ENCODE measurements at places on chromosomes 13 and 19.

- peak; percentile 66 for DNase-seq
These were observed 91.4 kb upstream of the CACNA1A start for GRCh38 chr19:13597640-13598039.

DNA sequence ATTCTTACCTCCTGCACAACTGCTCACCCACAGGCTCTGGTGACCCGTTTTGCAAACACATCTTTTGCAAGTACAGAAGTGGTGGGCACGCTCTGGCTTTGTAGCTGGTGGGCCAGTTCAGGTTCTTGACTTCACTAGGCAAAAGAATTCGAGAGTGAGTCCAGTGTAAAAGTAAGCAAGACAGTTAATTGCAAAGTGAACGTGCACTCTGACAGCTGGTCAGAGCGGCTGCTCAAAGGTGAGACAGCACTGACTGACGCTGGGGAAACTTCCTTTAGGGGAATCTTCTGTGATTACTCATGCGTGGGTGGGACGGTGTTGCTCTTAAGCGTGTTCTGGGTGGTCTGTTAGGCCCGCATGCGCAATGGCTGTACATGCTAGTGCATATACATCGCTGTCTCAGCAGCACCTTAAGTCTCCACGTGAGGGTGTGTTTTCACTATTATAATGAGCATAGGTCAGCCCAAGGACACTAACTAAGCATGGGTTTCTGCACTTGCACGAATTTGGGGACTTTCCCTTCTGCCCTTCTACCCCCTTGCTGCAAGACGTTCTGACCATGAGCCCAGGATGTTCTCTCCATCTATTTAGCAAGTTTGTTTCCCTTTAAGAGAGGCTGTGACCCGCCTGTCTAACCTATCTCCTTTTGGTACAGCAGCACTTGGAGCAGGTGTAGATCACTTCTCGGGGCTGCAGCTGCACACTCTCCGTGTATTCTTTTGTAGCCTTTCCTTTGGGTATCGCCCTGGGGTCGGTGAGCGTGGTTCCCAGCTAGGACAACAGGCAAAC is 30.2 kb upstream of the CD33 start:
- DNase-seq, result no peak

DNA sequence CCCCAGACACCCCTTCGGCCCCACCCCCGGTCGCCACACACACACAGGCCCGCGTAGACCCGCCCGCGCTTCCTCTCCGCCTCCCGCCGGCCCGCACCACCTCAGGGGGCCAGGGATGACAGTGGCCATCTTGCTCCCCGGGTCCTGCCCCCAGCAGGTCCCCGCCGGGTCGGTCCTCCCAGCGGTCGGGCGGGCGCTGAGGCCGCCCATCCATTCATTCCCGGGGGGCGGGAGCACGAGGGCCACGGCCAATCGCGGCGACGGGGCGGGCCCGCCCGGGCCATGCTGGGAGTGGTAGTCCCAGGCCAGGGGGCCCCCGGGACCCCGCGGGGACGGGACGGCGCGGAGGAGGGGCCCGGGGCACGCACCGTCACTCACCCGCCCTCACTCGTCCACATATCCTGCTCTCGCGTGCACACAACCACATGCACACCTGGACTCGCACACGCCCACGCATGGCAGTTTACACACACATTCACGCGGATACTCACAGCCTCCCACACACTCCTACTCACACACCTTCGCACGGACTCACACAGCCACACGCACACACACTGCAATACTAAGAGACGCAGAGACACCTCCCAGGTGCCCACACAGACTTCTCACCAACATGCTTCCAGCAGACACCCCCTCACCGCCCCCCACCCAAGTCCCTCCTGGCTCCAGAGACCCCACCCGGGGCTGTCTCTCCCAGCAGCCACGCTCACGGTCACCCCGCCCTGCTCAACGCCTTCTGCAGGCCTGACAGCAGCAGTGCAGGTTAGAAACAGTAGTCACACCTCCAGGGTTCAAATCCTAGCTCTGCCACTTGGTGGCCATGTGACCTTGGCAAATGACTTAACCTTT is at the start of gene DPF1:
TSS of gene DPF1 (minus strand) at position 209 of the 849 bp plus-strand sequence. CDS start at position 129, 80 bp downstream.
- peak; percentile 78 for DNase-seq

GRCh38 chr19:55391191-55391670 is 5.5 kb downstream of the RPL28 start:
- DNase-seq, result no peak

GRCh38 chr13:20400774-20401173 is 124.9 kb downstream of the CRYL1 start:
- DNase-seq, result peak; percentile 55

- no peak for DNase-seq
These were observed 120.9 kb downstream of the DLEU7 start for GRCh38 chr13:50722440-50723125.

- no peak for DNase-seq
These were observed 567.5 kb downstream of the MYO16 start for GRCh38 chr13:109196948-109197347.

All from mesenchymal stem cell (in vitro differentiated cells and primary cell).